ENCODE measurements at places on chromosomes 7 and 10.

DNA sequence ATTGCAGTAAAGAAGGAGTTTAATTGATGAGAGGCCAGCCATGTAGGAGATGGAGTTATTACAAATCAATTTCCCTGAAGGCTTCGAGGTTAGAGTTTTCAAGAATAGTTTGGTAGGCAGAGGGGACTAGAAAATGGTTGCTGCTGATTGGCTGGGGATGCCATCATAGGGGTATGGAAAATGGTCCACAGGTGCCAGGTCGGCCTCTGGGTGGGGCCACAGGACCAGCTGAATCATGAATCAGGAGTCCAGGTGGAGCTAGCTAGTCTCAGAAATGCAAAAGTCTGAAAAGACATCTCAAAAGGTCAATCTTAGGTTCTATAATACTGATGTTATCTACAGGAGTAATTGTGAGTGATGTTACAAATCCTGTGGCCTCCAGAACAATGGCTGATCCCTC lies 714.0 kb upstream of the GHITM start:
- DNase-seq = no peak

DNA sequence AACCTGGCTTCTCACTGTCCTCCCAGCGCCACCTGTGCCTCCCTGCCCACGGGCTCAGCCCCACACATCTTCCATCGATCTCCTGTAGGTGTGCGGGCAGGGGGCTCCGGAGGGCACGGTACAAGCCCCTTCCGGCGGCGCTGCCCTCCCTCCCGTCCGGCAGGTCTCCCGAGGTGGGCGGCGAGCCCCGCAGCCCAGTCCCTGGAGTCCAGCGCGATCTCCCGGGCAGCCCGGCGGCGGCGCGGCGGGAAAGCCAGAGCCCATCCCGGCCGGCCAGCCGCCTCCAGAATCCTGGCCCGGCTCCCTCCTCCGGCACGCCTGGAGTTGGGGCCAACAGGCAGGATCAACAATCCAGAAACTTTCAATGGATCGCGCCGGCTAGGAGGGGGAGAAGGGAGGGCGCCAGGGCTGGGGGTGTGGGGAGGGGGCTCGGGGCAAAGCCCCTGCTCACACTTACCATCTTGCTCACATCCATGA lies 100.1 kb downstream of the HIP1 start:
- peak; percentile 70 for DNase-seq

DNA sequence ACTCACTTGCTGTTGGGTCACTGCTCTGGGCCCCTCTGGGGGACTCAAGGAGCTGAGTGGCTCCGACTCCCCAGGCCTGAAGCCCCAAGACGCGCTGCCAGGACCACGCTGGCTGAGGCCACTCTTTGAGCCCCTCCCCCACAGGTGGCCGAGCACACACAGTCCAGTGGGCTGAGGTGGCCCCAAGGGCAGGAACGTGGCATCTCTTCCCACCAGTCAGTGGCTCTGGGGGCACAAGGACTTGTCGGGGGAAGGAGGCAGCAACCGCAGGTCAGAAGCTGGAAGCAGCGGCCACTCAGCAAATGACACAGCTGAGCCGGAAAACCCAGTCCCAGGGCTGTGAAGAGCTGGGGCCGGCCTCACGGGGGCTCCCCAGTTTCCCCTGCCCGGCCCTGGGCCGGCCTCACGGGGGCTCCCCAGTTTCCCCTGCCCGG lies 24.1 kb downstream of the GRIFIN start:
- no peak for DNase-seq

GRCh38 chr7:92415225-92415624 lies 32.1 kb upstream of the GATAD1 start:
- no peak for DNase-seq

DNA sequence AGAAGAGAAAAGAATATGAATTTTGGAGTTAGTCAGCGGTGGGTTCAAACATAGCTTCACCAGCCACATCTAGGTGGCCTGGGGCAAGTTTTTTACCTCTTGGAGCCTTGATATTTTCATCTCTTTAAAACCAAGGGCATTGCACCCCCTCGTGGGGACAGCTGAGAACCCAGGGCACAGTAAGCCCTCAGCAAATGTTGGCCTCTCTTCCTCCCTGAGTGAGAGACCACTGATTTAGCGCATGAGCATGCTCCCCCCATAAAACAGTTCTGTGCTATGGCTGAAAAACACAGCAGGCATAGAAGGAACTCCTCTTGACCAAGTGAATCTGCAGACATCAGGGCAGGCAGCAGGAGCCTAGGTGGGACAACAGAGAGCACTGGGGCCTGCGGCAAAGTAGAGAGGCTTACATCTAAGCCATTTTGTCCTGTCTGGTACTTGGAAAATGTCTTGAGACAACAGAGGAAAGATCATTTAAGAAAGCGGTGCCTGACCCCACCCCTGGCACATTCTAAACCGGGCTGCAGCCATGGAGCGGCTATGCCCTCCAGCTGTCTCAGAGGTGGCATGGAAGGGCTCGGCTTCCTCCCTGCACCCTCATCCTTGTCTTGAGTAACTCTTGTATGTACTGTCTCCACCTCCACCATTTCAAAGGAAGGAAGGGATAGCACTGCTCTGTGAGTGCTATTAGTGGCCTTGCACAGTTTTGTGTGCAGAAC lies 94.7 kb downstream of the ARHGAP22 start:
- peak; percentile 44 for DNase-seq

DNA sequence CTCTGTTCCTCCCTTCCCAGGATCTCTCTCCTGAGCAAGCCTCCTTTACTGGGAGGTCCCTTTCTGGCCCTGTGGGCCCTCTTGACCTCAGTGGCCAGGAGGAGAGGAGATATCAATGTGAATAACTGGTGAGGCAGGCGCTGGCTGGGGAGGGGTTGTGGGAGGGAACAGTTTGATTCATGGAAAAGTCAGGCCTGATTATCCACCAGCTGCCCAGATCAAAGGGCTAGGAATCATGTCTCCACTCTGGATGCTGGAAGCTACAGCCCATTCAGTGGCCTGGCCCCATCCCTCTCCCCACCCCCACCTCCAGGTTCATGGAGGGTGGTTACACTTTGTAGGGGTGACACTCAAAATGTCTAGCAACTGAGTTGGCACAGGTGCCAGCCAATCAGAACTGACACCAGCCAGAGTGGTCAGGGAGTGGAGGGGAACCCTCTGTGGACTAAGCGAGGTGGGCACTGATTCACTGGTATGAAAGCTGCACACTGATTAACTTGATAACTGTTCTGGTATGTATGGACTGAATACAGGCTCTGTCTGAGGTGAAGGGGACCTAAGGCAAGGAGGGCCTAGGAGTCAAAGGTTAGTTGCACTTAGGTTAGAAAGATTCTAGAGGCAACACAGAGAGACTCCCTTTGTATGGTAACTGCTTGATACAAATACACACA lies 4.8 kb downstream of the PRRT4 start:
- no peak for DNase-seq

GRCh38 chr7:107810626-107811025 lies 7.6 kb upstream of the SLC26A3 start:
- no peak for DNase-seq

GRCh38 chr10:24242562-24242961 lies 33.6 kb downstream of the KIAA1217 start:
- DNase-seq = no peak

GRCh38 chr10:122112625-122113160 lies 123.7 kb downstream of the TACC2 start:
- peak; percentile 79 for DNase-seq

- DNase-seq = no peak
Measured at GRCh38 chr7:16785321-16785720, 19.5 kb downstream of the AGR2 start.

DNA sequence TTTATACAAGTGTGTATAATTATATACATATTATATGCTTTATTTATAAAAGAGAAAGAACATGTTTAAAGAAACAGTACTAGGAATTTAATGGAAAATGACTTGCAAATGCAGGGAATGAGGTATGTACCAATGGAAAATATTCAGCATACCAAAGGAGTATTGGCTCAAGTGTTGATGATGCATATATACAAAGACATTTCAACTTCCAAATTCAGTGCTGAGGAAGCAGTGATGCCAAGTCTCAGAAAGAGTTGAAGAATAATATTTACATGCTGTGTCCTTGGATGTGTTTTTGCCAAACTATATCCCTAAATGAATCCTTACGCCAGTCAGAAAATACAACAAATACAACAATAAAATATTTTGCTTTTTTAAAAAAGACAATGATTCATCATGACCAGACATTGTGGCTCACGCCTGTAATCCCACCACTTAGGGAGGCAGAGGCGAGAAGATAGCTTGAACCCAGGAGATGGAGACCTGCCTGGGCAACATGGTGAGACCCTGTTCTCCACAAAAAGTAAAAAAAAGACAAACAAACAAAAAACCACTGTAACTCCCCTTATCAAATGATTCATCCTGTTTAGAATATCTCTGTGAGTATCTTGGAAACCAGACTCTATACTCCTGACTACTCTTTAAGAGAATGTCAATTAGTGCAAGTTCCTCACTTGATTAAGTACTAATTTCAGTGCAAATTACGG lies 157.2 kb downstream of the CHRM2 start:
- DNase-seq = no peak

DNA sequence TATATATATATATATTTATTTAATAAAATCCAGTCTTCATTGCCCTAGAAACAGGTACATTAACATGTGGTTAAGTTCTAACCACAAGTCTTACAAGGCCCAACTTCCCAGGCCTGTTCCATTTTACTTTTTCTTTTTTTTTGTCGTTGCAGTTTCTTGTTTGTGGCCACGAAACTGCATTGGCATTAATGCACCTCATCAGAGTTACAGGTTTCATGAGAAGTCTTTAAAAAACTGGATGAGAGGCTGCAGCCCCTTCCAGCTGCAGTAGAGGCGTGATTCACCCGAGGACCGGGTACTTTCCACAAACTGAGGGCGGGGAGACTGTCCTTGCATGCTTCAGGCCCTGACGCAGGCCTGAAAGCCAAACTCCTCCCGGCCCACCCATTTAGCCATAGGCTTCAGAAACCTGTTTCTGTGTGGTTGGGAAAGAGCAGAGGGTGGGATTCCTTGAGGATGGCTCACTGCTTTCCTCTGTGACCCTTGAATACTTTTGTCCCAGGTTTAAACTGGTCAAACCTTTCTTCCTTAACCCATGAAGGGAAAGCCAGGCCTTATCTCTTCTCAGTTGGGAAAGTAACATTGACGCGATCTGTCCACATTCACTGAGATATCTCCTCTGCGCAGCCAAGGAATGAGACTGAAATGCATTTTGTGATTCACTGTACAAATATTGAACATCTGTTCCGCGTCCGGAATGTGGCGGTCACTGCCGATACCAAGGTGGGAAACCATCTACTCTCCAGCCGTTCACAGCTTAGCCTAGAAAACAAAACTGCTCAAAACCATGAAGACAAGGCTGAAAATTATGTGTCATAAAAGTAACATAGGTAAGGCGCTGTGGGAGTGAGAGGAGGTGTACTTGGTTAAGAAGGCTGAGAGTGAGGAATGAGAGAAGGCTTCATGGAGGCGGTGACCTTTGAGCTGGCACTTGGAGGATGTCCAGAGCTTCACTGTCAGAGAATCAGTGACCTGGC lies 311.7 kb downstream of the GATA3 start:
- no peak for DNase-seq

- no peak for DNase-seq
Measured at GRCh38 chr7:82579047-82579446, 135.5 kb upstream of the CACNA2D1 start.

DNA sequence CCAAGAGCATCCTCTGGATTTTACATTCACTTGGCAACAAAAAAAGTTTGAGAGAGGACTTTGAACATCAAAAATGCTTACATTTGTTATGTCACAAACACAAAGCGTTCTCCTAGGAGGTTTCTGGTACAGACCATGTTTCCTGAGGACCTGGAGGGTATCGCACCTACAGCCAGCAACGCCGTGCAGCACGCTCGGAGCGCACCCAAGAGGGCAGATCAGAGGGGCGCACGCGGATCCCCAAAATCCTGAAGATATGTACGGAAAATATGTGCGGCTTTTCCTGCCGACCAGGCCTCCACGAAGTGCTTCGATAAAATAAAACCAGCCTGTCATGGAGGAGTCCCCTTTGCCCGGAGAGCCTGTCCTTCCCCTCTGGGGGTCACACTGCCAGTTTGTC lies 454.9 kb downstream of the DNAJB6 start:
- no peak for DNase-seq

GRCh38 chr7:45026013-45026412 lies 26.0 kb downstream of the CCM2 start:
- DNase-seq = no peak

GRCh38 chr7:2309889-2310331 lies 4.3 kb downstream of the SNX8 start:
- DNase-seq = no peak

DNA sequence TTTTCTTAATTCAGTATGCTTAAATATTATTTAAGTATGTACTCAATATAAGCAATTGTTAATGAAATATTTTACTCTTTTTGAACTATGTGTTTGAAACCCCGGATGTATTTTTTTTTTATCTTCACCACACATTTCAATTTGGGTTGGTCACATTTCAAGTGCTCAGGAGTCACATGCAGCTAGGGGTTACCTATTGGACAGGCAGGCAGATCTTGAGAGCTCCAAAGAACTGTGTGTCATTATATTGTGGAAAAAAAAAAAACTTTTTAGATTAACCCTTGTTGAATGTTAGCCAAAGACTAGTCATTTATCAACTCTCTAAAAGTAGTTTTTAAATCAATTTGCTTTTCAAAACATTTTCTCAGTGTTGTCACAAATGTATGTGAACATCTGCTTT lies 37.2 kb downstream of the IKZF1 start:
- DNase-seq = no peak

- no peak for DNase-seq
Measured at GRCh38 chr10:35217455-35217854, 90.8 kb downstream of the CREM start.

DNA sequence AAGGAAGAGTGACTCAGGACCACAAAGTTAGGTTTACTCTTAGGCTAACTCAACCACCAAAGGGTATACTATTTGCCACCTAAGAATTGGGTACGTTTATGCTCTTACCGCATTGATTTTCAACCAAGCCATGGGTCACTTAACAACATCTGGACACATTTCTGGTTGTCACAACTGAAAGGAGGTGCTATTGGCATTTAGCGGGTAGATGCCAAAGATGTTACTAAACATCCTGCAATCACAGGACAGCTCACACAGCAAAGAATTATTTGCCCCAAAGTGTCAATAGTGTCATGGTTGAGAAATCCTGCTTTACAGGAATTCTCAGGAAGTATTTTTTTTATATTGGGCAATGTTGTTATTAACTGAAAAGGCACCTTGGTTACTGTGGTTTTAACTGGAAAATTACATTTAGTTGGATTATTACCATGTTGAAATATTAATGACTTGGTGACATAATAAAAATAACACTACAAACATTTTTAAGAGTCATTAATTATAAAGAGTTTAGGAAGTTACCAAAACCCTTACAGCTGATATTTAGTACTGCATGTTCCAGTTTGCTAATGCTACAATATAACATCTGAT lies 185.0 kb upstream of the TMEM196 start:
- no peak for DNase-seq

- peak; percentile 49 for DNase-seq
Measured at GRCh38 chr10:69716711-69717560, 84.8 kb upstream of the COL13A1 start.
